ENCODE measurements at places on chromosomes 5 and 9.

DNA sequence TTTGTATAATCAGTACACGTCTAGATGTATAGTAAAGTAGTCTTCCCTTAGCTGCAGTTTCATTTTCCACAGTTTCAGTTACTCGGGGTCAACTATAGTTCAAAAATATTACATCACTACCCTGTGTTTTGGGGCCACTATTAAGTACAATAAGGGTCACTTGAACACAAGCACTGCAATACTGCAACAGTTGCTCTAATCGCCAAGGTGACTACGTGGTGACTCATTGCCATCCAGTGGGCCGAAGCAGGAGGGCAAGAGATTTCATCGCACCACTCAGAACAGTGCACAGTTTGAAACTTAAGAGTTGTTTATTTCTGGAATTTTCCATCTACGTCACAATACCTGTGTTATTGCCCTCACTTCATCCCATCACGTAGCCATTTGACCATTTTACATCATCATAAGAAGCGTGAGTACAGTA is at the start of gene ARL14EPL:
Gene ARL14EPL, plus strand, starts transcription at position 379 of the 424 bp plus-strand sequence. CDS start 18,994 bp downstream, outside the sequence.
- DNase-seq = peak; percentile 80

GRCh38 chr5:26582350-26583045 is 455.9 kb downstream of the CDH9 start:
- no peak for DNase-seq

GRCh38 chr9:86795047-86795442 is 152.3 kb downstream of the GAS1 start:
- no peak for DNase-seq

DNA sequence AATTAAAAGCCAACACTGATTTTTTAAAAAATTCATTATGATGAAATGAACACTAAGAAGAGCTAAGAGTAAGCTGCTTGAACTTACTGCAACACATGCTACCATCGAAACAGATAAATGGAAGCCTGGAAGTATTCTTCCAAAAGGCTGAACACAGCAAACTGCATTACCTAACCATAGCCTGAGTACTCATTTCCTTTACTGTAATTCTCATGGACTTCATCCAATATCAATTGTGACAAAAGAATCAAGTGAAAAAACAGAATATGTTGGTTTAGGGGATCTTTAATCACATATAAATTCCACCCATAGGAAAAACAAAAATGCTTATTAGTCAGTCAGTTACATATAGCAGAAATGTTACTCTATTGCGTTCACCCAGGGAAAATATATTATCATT is 68.5 kb downstream of the DROSHA start:
- no peak for DNase-seq

- no peak for DNase-seq
Observed at GRCh38 chr5:178431782-178432165, 158.4 kb downstream of the COL23A1 start.

DNA sequence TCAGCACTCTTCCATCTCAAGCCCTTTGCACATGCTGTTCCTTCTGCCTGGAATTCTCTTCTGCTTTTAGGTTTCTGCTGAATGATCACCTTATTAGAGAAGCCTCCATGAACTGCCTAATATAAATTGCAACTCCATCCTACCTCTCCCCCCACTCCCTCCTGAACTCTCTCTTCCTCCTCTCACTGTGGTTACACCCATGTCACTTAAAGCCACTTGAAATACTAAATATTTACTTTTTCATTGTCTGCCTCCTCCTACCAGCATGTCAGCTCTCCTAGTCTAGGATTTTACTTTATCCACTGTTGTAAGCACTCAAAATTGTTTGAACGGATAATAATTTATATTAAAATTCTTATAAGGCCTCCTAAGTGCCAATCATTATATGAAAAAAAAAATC is 43.8 kb downstream of the ACTL7B start:
- no peak for DNase-seq

DNA sequence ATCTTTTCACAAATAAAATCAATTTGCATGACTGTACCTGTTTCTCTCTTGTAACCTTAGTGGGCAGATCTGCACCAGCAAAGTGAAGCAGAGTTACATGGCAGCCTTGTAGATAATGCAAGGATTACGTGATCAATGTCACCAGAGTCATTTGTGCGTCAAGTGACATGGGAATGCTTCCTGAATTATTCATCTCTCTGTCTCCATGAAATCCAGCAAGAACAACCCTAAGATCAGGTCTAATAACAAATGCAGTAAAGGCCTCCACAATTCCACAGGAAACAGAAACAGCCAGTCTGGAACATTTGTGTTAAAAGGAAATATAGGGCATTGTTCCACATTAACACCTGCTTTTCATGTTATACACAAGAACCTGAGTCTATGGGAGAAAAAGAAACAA is 7.8 kb downstream of the GZMA start:
- DNase-seq = no peak

DNA sequence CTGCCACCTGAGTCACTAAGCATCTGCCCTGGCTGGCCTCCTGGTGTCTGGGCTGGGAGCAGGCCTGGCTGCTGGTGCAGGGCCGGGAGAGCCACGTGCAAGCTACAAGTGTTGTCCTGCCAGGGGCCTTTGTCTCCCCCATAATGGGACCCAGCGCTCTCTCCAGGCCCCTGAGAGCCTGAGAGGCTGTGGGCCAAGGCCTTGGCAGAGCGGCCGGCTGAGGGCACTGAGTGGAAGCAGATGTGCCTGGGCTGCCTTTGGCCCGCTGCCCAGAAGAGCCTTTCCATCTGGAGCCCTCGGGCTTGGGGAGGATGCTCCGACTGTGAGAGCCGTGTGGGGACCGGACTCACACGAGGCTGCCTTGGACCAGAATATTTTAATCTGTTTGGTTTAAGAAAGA is 185.5 kb downstream of the RGS3 start:
- DNase-seq = peak; percentile 75

GRCh38 chr5:67299231-67299735 is 102.7 kb upstream of the CD180 start:
- DNase-seq = no peak

DNA sequence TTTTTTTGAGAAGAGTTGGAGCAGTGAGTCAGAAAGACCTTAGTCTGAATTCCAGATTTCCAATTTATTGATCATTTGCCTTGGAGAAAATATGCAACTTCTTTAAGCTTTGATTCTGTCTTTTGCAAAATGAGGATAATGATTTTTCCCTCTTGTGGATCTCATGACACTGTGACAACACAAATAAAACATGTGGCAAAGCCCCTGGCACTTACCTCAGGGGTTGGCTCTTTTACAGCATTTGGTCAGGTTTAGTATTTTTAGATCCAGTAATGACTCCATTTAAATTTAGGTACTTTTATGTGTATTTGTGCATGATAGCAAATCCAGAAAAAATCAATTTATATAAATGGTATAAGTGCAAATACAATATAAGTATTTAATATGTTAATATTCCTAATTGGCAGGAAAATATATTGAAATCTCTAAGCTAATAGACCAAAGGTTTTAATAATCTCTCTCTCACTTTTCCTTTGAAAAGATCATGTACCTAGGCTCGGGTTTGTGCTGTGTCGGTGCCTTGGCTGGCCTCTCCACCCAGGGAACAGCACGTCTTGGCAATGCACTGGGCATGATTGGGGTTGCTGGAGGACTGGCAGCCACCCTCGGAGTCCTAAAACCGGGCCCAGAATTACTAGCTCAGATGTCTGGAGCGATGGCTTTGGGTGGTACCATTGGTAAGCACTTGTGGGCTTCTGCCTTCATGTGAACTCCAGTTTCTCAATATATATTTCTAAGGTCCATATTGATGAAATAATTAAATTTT is 49.7 kb downstream of the NNT start:
- DNase-seq = no peak

DNA sequence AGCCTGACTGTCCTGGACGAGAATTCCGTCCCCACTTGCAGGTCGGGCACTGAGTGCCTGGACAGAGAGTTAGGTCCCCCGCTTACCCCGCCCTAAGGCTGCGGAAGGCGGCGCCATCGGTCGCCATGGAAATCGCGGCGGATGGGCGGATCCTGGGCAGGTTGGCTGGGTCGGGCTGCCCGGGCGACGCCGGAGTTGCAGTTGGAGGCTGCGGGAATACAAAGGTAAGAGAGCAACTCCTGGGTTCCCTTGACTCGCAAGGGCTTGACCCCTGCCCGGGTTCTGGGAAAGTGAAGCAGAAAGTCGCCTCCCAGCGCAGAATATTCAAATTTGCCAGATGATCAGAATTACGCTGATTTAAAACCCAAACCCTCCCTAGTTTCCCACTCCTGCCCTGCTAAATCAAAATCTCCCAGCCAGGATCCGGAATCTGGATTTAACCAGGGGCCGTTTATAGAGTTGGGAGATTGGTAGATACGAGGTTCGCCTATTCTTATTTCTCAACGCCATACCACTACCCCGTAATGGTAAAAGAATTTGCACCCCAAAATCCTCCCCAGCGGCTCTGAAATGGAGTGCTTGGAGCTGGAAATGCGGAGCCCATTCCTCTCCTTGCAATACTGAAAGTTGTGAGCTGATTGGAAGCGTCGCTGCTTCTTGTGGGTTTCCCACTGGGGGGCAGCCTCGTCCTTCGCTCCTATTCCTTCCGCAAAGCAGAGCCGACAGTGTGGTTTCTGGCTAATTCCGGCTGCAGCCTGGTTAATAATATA is 156.4 kb upstream of the RASEF start:
- peak; percentile 61 for DNase-seq

All from fibroblast of the conjunctiva (primary cell).